ENCODE measurements at places on chromosomes 11 and 22.

DNA sequence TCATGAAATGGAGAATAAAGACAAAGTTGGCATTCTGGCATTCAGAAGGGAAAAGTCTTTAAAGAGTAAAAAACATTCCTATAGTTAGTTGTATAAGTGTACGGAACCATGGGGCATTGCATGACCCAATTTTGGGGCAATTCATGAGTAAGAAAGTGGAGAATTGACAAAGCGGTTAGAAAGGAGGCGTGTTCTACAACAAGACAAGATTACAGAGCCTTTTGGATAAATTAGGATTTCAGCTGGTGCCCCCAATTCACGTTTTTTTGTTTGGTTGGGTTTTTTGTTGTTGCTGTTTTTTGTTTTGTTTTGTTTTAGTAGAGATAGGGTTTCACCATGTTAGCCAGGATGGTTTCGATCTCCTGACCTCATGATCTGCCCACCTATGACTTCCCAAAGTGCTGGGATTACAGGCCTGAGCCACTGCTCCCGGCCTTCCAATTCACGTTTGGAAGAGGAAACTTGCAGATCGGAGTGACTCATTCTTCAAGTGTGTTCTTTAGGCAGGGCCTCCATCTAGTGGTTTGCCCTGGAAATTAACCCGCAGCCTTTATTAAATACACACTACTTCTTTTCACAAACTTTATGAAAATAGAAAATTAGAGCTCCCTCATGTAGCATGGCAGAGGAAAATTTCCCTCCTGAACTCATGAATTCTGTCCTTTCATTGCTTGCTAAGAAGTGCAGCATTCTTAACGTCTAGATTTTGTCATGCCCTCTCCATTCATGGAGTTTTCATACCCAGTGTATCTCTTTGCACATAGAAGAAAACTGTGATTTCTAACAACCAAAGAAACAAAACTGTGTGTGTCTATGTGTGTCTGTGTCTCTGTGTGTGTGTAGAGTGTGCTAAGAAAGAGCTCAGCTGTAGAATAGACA is 118.1 kb downstream of the BBOX1 start:
- no peak for DNase-seq

- no peak for DNase-seq
Measured at GRCh38 chr22:37198258-37199102, 10.4 kb upstream of the C1QTNF6 start.

DNA sequence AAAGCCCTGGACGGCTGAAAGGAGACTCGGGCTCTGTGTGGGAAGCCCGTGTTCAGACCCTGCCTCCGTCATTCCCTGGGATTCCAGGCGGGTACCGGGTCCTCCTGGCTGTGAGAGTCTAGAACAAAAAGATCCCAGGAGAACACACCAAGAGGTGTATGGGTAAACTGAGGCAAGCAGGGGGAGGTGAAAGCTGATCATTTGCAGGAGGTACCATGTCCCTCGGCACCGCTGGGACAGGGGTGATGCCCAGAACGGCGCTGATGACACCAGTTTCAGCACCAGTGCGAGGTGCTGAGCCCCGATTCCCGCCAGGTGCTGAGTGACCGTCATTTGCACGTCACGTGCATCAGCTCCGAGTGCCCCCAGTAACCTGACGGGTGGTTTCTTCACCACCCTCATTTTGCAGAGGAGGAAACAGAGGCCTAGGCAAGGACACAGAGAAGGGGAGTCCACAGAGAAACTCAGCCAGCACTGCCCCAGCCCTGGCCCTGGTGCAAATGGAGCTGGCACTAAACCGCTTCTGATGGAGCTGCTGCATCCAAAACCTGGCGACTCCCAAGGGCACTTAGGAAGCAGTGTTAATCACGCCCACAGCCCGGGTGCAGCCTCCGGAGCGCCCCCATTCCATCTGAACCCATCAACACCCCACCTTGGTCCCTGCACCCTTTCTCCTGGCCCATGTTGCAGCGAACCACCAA is 16.8 kb downstream of the MACROD1 start:
- DNase-seq, result no peak

GRCh38 chr11:94066901-94067429 is 45.8 kb downstream of the HEPHL1 start:
- no peak for DNase-seq

GRCh38 chr11:38456371-38456770 is 1858.3 kb upstream of the RAG2 start:
- no peak for DNase-seq

DNA sequence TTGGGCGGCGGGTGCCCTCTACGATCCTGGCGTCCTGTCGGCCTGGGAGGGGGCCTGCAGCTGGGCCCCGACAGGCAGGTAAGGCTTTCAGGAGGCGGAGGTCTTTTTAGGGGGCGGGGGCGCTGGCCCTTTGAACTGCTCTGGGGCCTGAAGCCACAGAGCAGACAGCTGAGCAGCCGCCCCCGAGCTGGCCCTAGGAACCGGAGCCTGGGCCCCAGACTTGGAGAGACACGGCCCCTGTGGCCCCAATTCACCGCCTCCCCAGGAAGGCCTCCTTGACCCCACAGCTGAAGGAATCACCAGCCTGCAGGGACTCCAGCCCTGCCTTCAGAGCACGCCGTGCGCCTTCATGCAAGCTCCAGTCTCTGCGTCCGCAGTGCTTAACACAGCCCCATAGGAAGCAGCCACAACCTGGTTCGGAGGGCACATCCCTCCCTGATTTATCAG is 618 bp upstream of the CERK start:
- DNase-seq, result no peak

- no peak for DNase-seq
Measured at GRCh38 chr11:110373051-110373702, 56.6 kb upstream of the FDX1 start.

GRCh38 chr11:92384358-92384757 is 159.7 kb downstream of the FAT3 start:
- DNase-seq, result no peak

Measured in NCI-H2081 treated with DMSO at 0.1 percent for 48 hours (cell line).